Stimulated activated CD8-positive, alpha-beta memory T cell treated with anti-CD3 and anti-CD28 coated beads, Interleukin-7, amount 100 ng/mL, for 4 hours (primary cell): ENCODE measurements at places on chromosomes 6 and 20.

GRCh38 chr6:20328266-20328923 lies 73.3 kb upstream of the E2F3 start:
- no peak for DNase-seq

DNA sequence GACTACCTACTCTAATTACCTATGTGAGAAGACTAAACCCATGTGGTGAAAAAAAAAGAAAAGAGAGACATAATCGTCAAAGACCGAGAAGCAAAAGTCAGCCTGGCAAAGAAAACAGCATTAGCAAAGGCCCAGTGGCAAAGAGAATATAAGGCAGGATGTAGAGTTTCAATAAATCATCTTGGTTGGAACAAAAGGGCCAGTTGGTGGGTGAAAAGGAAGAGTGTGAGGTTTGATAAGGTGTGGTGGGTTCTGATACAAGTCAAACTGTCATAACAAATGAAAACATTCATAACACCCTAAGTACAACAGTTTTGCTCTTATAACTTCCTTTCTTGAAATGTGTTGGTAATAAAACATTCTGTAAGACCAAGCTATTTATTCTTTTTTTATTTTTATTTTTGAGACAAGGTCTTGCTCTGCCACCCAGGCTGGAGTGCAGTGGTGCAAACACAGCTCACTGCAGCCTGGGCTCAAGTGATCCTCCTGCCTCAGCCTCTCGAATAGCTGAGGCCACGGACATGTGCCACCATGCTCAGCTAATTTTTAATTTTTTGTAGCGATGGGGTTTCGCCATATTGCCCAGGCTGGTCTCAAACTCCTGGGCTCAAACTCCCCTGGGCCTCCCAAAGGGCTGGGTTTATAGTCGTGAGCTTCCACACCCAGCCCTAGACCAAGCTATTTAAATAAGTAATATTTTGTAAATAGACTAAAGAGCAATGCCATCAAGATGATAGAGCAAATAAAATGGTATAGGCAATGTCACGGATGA lies 18.9 kb upstream of the GTF3C6 start:
- no peak for DNase-seq

DNA sequence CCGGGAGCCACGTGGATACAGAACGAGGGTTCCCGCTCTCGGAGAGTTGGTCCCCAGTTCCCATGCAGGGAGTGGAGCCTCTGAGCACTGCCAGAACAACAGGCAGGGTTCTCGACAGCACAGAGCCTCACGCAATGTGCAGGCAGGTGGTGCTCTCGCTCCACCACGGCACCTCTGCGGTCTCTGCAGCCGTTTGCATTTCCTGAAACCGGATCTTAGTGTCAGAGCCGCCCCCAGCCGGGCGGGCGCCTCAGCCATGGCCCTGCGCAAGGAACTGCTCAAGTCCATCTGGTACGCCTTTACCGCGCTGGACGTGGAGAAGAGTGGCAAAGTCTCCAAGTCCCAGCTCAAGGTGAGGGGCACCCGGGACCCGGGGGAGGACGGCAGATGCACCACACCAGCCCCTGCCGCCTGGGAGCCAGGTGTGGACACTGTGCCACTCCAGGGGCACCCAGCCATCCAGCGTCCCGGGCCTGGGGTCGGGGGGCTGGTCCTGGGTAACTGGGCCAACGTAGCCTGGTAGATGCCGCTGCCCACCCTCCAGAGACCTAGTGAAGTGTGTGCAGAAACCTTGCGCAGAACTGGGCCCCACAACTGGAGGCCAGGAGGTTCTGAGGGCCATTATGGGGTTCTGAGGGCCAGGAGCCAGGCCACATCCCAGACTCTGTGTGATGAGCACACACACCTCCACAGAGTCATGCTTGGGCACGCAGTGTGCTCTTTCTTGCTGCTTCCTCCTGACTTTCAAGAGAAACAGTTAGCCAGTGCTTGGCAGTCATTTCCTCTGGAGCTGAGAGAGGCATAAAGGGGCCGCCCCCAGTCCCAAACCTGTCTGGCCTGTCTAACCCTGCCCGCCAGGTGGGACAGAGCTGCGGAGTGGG lies at the start of gene DEF6:
TSS of gene DEF6 (plus strand) at position 218 of the 881 bp plus-strand sequence. CDS start at position 257, 39 bp downstream.
- peak; percentile 80 for DNase-seq

- DNase-seq: no peak
These were observed 1.0 kb upstream of the VSTM2L start for GRCh38 chr20:37901654-37902503.

DNA sequence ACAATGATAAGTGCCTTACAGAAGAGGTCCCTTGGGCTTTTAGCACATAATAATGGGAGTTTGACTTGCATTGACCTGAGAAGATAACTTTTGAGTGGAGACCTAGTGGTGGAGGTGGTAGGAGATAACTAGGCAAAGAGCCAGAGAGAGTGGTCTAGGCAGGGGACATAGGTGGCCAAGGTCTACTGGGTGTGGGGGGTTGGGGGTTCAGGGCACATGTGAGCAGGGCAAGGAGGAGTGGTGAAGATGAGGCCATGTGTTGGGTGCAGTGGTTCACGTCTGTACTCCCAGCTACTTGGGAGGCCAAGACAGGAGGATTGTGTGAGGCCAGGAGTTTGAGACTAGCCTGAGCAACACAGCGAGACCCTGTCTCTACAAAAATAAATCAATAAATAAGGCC lies 74.3 kb upstream of the CTNNBL1 start:
- DNase-seq: no peak

- DNase-seq: no peak
These were observed 688.6 kb upstream of the CITED2 start for GRCh38 chr6:140063021-140063399.

- no peak for DNase-seq
These were observed 3.8 kb upstream of the NCR2 start for GRCh38 chr6:41331401-41332150.

DNA sequence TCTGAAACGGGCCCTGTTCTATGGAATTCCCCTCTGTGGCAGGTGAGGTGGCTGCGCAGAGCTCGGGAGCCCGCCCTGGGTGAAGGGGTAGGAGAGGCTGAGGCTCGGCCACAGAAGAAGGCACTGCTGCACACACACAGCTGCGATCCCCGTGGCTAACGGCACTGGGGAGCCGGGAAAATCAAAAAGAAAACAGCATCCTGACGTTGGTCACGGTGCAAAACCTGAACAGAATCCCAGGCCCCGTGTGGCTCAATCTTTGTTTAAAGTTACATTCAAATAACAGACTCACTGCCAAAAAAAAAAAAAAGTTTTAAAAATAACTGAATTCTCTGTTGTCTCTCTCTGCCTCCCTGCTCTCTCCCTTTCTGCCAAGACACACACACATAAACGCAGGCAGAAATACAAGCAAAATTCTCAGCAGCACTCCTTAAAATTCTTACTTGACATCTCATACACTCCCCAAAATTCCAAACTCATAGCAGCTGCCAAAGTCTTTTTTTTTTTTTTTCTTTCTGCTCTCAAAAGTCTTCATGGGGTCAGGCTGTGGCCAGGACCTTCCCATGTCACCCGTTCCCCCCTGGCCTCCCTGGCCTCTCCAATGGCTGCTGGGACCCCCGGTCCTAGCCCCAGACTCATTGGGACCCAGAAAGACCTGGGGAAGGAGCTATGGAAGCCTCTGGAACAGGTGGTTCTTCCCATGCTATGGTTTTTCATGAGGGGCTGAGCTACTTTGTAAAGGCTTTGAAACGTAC lies 248.8 kb downstream of the TTLL2 start:
- DNase-seq: no peak

GRCh38 chr20:15700147-15700765 lies 873.0 kb downstream of the KIF16B start:
- no peak for DNase-seq

GRCh38 chr20:8530022-8530421 lies 398.0 kb downstream of the PLCB1 start:
- no peak for DNase-seq

- no peak for DNase-seq
These were observed 4.4 kb upstream of the C6orf163 start for GRCh38 chr6:87340230-87340629.

DNA sequence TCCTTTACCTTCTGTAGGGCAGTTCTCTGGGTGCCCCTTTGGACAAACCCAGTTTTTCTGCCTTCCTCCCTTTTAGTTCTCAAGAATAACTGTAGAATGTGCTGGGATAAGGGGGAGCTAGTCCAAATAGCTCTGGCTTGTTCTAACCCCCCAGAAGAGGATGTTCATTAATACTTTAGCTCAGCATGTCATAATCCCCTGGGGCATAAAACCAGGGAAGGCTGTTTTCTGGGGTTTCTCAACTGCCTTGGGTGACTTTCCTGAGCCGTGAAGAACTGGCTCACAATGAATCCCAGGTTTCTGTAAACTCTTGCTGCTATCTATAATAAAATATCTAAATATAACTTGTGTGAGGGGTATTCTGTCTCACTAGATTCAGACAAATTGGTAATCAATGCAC lies 44.5 kb upstream of the RNF217 start:
- DNase-seq: no peak

- DNase-seq: no peak
These were observed 104.0 kb downstream of the VEGFA start for GRCh38 chr6:43873806-43874714.

DNA sequence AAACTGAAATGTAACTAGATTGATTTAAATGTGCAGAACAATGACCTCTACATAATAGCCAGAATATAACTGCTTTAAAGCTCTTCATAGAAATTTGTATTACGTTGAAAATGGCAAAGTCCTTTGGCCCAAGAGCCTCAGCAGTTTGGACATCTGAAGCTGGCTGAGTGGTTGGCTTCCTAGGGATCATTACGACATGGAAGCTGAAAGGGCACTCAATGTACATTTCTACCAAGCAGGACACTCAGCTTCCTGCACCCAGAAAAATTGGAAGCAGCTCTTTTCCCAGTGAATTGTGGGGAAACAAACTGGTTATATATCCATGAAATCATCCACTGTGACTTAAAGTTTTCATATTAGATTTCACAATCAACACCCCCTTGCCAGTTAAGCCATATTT lies 40.2 kb upstream of the TNFRSF21 start:
- DNase-seq: no peak

DNA sequence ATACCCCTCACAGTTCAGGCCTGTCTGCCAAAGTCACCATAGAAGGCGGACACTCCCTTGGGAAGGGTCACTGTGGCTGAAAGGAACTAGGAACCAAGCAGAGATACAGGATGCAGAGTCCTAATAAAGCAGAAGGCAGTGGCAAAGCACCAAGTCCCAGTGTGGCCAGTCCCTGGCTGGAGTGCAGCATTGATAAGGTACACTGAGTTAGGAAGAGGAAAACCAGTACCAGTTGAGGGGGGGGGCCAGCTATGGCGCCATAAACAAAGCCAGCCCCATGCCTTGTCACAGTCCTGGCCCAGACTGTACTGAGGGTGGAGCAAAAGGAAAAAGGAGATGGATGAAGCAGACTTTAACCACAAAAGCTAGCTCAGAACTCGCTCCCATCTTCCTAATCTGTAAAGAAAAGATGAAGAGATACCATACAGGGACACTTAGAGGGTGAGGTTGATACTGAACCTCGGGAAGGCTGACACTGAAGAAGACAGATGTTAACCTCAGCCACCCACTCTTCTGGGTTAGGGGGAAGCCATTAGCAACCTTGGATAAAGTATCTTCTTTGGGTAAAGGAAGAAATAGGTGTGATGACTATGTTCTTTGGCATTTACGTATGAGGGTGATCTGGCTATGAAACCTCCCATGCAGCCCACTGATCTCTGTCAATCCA lies 7.8 kb downstream of the ABHD12 start:
- DNase-seq: no peak

DNA sequence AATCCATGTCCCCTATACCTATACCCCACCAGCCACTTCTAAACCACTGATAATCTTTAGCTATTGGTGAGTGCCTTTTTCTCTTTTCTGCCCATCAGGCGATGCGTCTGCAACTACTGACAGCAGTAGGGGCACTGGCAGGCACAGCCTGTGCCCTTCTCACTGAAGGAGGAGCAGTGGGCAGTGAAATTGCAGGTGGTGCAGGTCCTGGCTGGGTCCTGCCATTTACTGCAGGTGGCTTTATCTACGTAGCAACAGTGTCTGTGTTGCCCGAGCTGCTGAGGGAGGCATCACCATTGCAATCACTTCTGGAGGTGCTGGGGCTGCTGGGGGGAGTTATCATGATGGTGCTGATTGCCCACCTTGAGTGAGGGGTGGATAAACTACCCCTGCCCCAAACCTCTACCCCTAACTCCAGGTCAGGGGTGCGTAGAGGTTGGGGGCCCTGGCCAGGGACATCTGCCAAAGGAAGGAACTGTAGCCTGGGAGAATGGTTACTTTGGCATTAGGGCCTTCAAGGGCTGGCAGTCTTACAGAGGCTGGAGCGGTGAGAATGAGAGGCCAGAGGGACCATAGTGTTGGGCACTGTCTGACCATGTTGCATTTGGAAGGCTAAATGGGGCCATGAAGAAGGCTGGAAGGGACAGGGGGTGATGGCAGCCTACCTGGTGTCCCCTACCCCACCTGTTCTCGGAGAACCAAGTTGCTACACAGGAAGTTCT lies 851 bp upstream of the HSD17B8 start:
- DNase-seq: no peak
